ENCODE measurements at places on chromosomes 13 and 19.
A peak's percentile ranks its signal among the peaks of the same experiment; 100 is the strongest.

GRCh38 chr19:31139871-31140505 is 209.2 kb downstream of the TSHZ3 start:
- no peak for DNase-seq

DNA sequence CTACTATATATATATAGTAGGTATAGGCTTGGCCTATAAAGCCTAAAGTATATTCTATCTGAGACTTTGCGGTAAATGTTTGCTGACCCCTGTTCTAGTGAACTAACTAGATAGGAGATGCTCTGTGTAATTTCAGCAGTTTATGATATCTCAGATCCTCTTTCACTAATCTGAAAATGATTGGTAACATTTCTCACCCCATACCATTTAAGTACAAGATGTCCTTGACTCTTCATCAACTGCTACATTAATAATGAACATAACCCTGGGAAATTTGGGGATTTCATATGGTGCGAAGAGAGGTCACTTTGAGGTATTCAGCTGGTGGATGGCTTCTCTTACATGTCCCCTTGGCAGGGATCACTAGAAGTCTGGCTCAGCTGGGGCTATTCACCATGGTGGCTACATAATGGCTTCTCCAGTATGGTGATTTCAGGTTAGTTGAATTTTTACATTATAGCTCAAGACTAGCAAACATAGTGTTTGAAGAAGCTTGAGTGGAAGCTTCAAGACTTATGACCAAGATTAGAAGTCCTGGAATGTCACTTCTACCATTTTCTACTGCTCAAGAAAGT is 103.6 kb upstream of the MYCBP2 start:
- no peak for DNase-seq

DNA sequence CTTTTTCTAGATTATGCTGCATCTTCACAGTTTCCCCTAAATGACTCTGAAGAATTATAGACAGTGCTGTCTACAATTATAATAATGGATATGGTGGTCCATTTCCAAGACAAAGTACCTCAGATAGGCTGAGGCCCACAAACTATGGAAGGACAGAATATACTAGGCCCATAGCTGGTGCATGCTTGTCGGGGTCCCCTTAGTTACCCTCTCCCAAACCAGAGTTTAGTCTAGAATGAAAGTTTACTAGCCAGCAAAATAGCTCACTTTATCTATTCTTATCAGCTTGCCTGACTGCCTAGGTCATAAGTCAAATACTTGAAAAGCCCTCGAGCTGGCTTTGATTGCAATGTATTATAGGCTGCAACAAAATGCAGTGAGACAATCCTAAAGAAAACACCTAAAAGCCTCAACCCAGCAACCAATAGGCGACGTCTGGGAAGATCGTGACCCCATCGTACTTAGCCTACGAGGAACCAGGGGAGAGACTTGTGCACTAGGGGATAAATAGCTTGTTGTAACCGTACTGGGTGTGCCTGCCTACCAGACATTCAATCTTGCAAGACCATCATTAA is 785 bp upstream of the IGFL2 start:
- DNase-seq: no peak

- DNase-seq: no peak
Observed at GRCh38 chr13:106140476-106140875, 395.0 kb downstream of the EFNB2 start.

DNA sequence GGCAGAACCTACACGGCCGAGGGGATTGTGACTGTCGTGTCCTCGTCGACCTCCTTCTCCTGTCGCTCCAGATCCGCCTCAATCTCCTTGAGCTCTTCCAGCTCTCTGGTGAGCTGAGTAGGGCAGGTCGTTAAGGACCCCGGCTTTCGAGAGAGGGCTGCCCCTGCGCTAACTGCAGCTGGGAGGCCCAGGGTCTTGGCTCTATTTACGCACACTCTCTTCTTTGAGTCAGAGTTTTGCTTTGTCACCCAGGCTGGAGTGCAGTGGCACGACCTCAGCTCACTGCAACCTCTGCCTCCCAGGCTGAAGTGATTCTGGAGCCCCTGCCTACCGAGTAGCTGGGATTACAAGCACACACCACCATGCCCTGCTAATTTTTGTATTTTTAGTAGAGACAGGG is 7.6 kb downstream of the SPC24 start:
- no peak for DNase-seq

DNA sequence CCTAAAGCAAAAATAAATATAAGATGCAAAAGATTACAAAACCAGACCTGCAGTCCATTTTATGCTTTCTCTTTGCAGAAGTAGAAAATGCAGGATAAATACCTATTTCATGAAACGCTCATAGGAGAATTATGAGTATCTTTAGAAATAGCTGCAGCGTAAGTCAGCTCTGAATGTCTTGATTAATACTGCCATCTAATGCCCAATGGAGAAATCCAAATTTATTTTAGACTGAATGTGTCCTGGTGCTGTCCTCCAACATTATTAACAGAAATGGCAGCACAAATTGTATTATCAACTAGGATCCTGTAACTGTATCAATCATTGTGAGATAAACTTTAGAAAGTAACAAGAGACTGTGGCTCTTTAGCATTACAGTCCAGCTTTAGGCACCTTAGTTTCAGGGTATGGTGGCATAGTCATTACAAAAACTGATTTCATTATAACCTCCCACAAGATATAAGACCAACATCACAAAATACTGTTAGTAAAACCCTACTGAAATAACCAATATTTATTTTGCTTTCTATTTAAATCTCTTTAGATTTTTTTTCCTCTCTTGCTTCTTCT is 162.1 kb upstream of the MIR17HG start:
- DNase-seq: peak; percentile 53

Measured in COR-L47 (cell line).